ENCODE measurements at places on chromosomes 11 and 22. TPM values are rescaled to one million over a fixed set of nuclear protein-coding genes. Genes with fewer than 3 reads are reported as not detected.

DNA sequence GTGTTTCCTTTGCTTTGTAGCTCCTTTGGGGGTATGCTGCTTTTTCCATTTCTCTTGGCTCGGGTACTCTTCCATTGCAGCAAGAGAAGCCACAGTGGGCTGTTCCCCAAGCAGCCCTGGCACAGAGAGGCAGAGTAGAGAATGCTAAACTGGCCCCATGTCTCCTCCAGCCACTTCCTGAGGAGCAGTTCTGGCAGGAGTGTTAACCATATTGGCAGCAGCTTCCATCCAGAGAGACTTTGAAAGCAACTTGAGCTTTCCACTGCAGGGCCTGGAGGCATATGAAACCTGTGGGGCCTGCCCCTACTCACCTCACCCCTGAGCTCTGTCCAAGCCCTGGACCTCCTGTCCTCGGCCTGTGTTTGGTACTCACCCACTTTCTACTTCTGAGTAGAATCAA is 61.8 kb downstream of the ALX4 start:
- no peak overlapping the region for H3K27ac ChIP-seq
- no peaks in the 10 kb centered on the region for H3K4me1 ChIP-seq
- peaks cover 64% of the 10 kb centered on the region for H3K36me3 ChIP-seq
- no peak overlapping the region for H3K4me3 ChIP-seq
- DNase-seq: no peak

- DNase-seq: peak; percentile 75
- peak overlapping the region; percentile 50 for H3K4me3 ChIP-seq
- H3K27ac ChIP-seq: no peak overlapping the region
Measured at GRCh38 chr11:20156280-20156875, 3.9 kb downstream of the DBX1 start.

TECTA gene
- total RNA-seq: 0.21 TPM

DNA sequence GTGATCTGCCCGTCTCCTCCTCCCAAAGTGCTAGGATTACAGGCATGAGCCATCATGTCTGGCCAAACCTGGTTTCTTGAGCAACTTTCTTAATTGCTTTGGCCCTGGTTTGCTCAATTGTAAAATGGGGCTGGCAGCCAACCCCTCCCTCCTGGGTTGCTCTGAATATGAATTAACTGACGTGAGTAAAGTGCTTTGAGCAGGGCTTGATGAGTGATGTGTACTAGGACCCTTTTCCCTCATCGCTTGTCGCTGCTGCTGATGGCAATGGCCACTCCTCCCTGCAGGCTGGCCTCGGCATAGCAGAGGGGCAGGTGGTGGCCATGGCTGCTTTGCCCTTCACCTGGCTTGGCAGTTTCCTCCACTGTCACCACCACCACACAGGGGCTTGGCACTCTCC is 41.5 kb downstream of the RNF141 start:
- H3K27ac ChIP-seq: no peak overlapping the region
- peaks cover 35% of the 10 kb centered on the region for H3K36me3 ChIP-seq
- no peak for DNase-seq
- H3K4me1 ChIP-seq: no peaks in the 10 kb centered on the region
- no peaks in the 10 kb centered on the region for H3K27me3 ChIP-seq

DNA sequence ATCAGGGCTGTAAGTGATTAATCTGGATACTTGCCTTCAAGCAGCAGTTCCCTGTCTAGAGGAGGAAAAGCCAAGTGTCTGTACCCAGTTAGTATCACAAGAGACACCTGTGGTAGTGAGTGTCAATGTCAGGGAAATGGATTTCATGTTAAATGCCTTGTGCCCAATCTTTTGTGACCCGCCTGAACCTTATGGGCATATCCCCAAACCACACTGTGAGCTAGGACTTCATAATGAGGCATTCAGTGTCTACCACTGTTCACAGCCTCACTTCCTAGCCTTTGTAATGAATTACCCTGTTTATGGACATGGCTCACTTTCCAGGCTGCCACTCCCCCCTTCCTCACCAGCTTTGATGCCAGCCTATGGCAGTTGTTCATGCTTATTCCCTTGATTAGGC is 125.1 kb downstream of the TRIM44 start:
- no peaks in the 10 kb centered on the region for H3K27me3 ChIP-seq
- peaks cover 46% of the 10 kb centered on the region for H3K4me1 ChIP-seq
- H3K4me3 ChIP-seq: no peak overlapping the region
- H3K36me3 ChIP-seq: peaks cover 8% of the 10 kb centered on the region
- H3K27ac ChIP-seq: no peak overlapping the region

INPP5J gene
- 0.11 TPM for total RNA-seq

DNA sequence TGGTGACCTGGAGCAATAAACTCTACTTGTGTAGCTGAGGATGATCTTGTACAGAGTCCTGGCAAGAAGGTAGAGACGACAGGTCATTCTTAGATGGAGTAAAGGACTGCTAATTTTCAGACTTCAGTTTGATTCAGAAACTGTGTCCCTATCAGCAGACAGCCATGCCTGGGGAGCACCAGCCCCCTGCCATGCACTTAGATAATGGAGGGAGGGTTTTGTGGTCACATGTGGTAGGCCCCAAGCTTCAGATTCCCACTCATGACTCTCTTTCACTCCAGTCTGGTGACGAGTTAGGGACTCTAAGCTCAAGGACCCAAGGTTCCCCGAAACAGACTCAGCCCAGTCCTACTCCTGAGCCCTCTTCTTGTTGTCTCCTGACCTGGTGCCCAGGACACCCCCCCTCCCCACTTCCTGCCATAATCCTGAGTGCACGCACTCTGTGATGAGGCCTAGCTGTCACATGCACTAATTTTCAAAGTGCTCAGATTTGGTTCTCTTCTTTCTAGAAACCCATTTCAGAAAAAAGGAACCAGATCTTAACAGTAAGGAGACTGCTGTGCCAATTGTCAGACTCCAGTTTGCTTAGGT is 10.2 kb upstream of the AMPD3 start:
- H3K4me3 ChIP-seq: no peak overlapping the region
- peaks cover 34% of the 10 kb centered on the region for H3K4me1 ChIP-seq

DNA sequence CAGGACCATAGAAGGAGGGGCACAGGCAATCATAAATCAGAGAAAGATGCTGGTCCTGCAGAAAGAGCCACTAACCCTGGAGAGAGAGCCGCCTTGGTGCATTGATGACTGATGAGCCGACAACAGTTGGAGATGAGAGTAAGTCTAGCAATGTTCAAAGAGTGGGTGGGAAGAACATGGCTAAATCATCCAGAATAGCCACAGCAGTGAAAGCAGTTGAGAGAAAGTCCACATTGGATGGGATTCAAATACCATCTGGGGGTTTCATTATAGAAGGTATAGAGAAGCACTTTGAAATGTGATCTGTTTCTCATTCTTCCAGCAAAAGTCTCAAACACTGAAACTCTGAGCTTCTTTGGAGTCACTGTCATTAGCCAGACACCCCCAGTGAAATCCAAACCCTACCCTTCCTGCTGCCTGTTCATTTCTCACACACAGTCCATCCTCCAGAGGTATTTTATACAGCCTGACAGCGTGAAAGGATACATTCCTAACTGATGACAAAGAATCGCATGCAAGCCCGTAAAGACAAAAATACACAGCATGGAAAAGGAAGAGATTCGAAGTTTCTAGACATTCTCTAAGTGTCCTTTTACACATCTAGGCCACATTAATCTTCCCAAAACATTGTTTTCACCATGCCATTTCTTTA is 303.1 kb upstream of the MPPED2 start:
- H3K4me1 ChIP-seq: no peaks in the 10 kb centered on the region
- no peak for DNase-seq
- no peaks in the 10 kb centered on the region for H3K27me3 ChIP-seq
- H3K4me3 ChIP-seq: no peak overlapping the region

RFPL3 gene
- not detected for total RNA-seq

DNA sequence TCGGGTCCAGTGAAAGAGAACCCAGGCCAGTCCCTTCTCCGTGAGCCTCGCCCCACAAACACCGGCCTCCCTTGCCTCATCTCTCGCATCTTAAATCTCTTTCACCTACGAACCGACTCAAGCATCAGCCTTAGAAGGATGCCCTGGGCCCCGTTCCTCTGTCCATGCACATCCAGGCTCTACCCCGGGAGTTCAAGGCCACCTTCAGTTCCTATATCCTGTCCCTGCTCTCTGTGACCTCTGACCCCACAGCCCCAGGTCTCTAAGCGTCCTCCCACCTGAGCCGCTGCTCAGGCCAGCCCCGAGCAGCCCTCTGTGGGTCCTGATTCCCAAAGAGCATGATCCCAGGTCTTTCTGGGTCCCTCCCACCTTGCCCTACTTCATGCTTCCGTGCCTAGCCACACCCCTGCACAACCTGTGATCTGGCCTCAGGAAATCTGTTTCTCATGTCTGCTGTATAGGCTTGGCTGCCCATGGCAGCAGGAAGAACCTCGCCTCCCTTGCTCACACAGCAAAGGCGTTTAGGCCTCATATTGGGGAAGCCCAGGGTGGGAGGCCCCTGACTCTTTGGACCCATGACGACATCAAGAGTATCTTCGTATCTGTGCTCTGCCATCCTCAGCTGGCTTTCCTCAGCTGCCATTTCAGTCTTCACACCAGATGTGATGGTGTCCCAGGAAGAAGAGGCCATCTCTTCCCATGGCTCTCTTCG is 77.5 kb upstream of the SEPTIN5 start:
- H3K27ac ChIP-seq: no peak overlapping the region
- no peaks in the 10 kb centered on the region for H3K4me1 ChIP-seq
- no peaks in the 10 kb centered on the region for H3K36me3 ChIP-seq
- no peak for DNase-seq
- H3K27me3 ChIP-seq: peaks cover 2% of the 10 kb centered on the region

GRCh38 chr11:120835601-120836228 is 188.2 kb upstream of the TBCEL start:
- no peak overlapping the region for H3K4me3 ChIP-seq
- H3K36me3 ChIP-seq: no peaks in the 10 kb centered on the region
- H3K4me1 ChIP-seq: peaks cover 22% of the 10 kb centered on the region
- DNase-seq: peak; percentile 80

DNA sequence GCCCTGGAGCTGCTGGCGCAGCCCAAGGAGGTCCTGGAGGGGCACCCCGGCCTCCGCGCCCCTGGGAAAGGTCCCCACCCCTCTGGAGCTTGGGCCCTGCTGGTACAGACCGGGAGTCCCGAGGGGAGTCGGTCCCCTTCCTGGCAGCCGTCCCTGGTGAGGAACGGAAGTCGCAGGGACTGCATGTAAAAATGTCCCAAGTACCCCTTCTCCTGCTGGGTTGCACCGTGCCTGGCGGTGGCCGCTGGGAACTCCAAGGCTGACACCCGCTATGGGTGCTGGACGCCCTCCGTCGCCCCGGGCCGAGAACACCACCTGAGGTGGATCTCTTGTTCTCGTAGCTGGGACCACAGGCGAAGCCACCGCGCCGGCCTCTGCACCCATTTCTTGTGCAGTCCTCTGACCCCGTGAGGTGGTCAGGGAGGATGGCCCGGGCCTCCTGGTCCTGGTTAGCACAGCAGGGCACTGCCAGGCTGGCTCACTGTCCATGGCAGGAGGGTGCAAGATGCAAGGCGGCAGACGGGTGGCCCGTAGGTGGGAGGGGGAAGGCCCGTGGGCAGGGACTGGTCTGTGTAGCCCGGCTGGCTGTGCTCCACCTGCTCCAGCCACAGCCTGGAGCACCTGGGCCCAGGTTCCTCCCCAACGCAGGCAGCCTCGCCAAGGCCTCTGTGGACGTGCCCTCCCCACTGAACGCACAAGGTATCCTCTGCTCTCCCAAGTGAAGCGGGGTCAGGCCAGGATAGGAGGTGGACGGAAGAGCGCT is 165.2 kb downstream of the IGLL1 start:
- no peaks in the 10 kb centered on the region for H3K27me3 ChIP-seq
- H3K4me3 ChIP-seq: no peak overlapping the region
- H3K27ac ChIP-seq: no peak overlapping the region
- no peaks in the 10 kb centered on the region for H3K36me3 ChIP-seq

DNA sequence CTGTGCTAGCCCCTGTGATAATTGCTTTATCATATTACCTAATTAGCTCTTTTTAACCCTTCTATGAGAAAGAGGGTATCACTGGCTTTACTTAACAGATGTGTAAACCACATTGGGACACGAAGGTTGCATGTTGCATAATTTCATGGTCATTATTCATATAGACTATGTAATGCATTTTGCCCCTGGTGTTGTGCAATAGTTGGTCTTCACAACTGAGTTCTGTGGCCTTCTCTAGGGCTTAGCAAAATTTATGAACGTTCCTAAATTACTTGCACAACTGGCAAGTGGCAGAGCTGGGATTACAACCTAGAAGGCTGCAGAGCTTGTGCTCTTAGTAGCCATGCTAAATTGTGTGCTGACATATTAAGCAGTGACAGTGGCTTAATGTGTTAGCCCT is 34.6 kb upstream of the PDGFD start:
- no peak overlapping the region for H3K27ac ChIP-seq
- no peak overlapping the region for H3K4me3 ChIP-seq
- H3K36me3 ChIP-seq: no peaks in the 10 kb centered on the region
- no peaks in the 10 kb centered on the region for H3K4me1 ChIP-seq

MYEOV gene
- not detected for total RNA-seq

LYVE1 gene
- total RNA-seq: not detected

- H3K27me3 ChIP-seq: no peaks in the 10 kb centered on the region
- no peak for DNase-seq
Measured at GRCh38 chr22:50207383-50208140, 6.8 kb downstream of the SELENOO start.

BTG4 gene
- not detected for total RNA-seq

DNA sequence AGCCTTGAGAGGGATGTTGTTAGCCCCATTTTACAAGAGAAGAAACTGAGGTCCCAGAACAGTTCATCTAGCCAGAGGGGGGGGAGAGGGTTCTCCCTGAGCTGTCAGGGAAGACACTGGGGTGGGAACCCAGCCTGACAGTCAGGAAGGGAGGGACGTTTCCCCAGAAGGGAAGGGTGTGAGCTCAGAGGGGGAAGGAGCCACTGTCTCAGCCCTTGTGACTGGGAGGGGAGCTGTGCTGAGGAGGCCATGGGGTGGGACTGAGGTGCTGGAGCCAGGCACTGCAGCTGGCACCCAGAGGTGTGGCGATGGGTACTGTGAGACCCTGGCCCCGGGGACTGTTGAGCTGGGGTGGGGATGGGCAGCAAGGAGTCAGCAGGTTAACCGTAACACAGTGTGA is 35.7 kb downstream of the DAGLA start:
- H3K4me1 ChIP-seq: no peaks in the 10 kb centered on the region
- DNase-seq: no peak
- no peaks in the 10 kb centered on the region for H3K27me3 ChIP-seq
- no peak overlapping the region for H3K4me3 ChIP-seq
- no peak overlapping the region for H3K27ac ChIP-seq

DNA sequence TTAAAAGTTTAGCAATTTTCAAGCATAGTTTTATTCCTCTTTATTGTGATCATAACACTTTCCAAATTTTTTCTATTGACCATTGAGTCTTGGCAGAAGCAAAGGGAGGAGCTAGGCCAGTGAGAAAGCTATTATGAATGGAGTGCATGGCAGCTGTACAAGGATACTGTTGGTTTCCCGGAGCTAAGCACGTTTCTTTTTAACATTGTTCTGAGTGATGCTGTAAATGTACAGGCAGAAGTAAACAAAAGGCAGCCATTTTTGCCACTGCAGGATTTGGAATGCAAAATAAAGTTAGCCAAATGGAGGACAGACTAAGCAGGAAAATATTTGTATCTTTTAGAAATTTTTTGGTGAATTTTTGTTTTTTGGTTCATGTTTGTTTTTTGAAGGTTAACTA is 16.2 kb downstream of the CBL start:
- no peak overlapping the region for H3K4me3 ChIP-seq
- H3K4me1 ChIP-seq: peaks cover 65% of the 10 kb centered on the region
- H3K27ac ChIP-seq: peak overlapping the region; percentile 28
- no peaks in the 10 kb centered on the region for H3K27me3 ChIP-seq
- DNase-seq: no peak

SCGB2A2 gene
- total RNA-seq: not detected

GRCh38 chr22:18012531-18012930 is 11.8 kb downstream of the MICAL3 start:
- no peaks in the 10 kb centered on the region for H3K4me1 ChIP-seq
- no peak overlapping the region for H3K27ac ChIP-seq
- no peaks in the 10 kb centered on the region for H3K36me3 ChIP-seq
- DNase-seq: no peak
- no peak overlapping the region for H3K4me3 ChIP-seq

SYT8 gene
- not detected for total RNA-seq

DNAJB7 gene
- not detected for total RNA-seq

GNB1L gene
- 7.6 TPM for total RNA-seq

Data from activated CD4-positive, alpha-beta T cell treated with anti-CD3 and anti-CD28 coated beads for 36 hours (primary cell).